ENCODE measurements at places on chromosomes 3 and 15.

DNA sequence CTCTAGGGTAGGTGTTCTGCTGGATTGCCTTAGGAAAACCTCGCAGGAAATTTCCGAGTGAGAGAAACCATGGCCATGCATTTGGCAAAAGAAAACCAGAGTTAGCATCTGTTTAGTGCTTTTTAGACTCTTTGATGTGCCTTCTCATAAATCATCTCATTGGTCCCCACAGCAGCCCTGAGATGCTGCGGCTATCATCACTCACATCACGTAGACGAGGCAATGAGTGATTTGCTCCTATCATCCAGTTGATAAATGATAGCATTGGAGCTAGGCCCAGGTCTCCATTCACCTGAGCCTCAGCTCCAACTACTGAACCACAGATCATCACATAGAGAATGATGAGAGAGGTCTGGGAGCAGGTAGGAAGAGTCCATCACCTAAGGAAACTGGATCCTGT lies 111.1 kb downstream of the PDCD6IP start:
- no peak for DNase-seq

- DNase-seq: no peak
Measured at GRCh38 chr15:29097168-29097567, 172.5 kb downstream of the NSMCE3 start.

GRCh38 chr15:69160141-69160993 lies at the start of gene GLCE:
Gene GLCE, plus strand, starts transcription at chr15:69160635. Its CDS starts 95,172 bp downstream, at chr15:69255807.
- DNase-seq: peak; percentile 95

- DNase-seq: no peak
Measured at GRCh38 chr15:36921484-36922091, 178.8 kb downstream of the MEIS2 start.

- no peak for DNase-seq
Measured at GRCh38 chr3:62201438-62202035, 171.8 kb downstream of the FEZF2 start.

DNA sequence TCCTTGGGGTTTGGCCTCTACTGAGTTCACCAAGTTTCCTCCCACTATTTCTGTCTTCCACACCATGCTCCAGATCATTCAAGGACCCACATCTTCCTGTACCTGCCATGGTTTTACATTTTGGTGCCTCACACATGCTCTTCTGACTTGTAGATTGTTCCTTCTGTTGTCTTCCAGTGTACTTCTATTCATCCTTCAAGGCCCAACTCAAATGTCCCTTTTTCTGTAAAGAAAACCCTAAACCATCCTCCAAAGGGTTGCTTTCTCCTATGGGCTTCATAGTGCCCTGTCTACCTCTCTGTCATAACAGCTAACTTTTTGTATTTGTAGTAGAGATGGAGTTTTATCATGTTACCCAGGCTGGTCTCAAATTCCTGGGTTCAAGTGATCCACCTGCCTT lies 20.1 kb upstream of the TSEN2 start:
- DNase-seq: no peak

GRCh38 chr3:194087995-194088855 lies 47.7 kb upstream of the HES1 start:
- no peak for DNase-seq

DNA sequence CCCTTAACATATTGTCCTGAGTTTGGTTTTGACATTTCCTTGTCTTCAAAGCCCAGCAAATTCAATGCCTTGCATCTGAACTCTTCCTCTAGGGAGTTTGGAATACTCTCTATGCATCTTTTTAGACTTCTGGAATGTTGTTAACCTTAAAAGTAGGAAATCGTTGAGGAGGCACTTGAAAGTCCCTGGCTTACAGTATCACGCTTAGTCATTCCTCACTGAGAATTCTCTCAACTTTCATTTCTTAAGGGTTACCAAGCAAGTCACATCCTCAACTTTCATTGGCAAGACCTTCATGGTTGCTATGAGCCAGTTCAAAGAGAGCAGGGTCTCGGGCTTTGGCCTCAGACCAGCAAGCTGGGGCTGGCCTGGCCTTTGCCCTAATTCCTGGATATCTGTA lies 89.9 kb downstream of the ASB7 start:
- DNase-seq: no peak

DNA sequence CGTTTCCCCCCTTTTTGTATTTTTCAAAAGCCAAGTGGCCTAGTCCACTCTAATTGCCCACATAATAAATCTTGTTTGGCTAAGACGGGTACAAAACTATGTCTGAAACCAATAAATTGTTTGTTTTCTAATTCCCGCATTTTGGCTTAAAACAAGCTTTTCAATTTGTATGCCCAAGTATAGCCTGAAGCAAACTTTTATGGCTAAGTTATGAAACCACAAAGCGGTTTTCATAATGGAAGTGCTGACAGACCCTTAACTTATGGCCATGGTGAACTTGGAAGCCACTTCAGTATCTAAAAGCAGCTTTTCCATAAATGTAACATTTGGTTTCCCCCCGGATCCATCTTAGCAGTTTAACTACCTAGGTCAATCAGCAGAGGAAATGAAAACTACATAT lies 29.9 kb upstream of the POLR2M start:
- no peak for DNase-seq

- peak; percentile 27 for DNase-seq
Measured at GRCh38 chr3:33438284-33438668, 1.9 kb downstream of the UBP1 start.

- no peak for DNase-seq
Measured at GRCh38 chr15:65869954-65870871, 922 bp downstream of the RAB11A start.

- DNase-seq: peak; percentile 69
Measured at GRCh38 chr3:129323651-129324294, 45.1 kb downstream of the HMCES start.

DNA sequence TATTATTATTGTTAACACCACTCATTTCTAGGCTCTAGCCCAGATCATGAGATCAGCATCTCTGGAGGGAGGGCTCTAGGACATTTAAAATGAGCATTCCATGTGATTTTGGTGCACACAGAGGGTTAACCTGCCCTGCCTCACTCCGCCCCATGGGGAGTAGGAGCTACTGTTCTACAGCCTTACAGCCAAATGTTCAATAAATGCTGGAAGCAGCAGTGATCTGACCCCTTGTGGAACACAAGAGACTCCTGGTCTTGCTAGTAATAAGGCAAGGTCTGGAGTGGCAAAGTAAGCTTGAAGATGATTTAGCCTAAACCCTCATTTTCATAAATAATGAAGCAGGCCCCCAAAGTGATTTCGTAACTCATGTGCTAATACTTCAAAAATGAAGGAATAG lies 166.4 kb upstream of the EOMES start:
- no peak for DNase-seq

DNA sequence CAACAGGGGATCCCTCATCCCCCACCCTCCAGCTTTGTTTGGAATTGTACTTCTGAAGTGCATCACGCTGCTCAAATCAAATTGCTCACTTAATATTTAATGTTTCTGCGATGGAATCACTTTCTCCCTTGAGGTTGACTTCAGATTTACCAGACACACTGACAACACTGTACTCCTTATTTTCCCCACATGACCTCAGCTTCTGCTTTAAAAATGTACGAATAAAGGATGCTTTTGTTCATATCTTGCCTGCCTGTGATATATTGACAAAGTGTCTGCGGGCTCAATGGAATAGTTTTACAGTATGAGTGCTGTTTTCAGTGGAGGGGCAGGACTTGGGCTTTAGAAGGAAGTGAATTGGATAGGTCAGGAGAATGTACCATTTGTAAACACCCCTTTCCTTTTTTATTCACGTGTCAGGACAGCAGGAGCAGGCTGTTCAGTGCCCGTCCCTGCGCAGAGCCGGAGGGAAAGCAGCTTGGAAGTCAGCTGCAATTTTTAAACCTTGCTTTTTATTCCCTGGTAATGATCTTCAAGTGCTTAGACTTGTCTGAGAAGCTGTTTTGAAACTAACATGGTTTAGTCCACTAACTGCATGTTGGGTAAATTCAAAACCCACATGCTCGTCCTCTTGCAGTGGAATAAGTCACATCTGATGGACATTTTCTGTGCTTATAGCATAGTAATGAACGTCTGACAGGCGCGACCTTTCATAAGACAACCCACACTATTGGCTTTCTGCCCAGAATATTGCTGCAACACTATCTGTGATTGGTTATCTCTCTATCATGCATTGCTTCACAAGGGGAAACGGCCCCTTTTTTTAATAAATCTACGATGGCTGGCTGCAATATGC lies 29.9 kb downstream of the MBNL1 start:
- peak; percentile 77 for DNase-seq

GRCh38 chr3:100090669-100091005 lies 23.7 kb downstream of the FILIP1L start:
- DNase-seq: no peak

DNA sequence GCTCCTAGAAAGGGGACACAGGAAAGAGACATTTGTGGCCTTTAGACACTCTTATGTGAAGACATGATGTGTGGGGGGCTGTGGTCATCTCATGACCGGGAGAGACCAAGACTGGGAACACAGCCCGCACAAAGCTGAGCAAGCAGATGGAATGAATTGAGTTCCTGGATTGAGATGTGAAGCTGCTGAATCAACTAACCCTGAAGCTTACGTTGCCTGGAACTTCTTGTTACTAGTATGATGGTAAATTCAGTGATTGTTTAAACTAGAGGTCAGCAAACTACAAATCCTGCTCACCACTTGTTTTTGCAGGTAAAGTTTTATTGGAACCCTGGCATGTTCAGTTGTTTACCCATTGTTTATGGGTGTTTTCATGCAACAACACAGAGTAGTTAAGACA lies 83.4 kb upstream of the BHLHE40 start:
- DNase-seq: no peak

GRCh38 chr3:57658536-57658935 lies 34.3 kb downstream of the DENND6A start:
- no peak for DNase-seq

GRCh38 chr3:8519156-8519555 lies 17.5 kb downstream of the LMCD1 start:
- no peak for DNase-seq

- no peak for DNase-seq
Measured at GRCh38 chr15:95948411-95948810, 382.1 kb upstream of the NR2F2 start.

GRCh38 chr15:33846142-33846541 lies 122.2 kb upstream of the CHRM5 start:
- DNase-seq: no peak

DNA sequence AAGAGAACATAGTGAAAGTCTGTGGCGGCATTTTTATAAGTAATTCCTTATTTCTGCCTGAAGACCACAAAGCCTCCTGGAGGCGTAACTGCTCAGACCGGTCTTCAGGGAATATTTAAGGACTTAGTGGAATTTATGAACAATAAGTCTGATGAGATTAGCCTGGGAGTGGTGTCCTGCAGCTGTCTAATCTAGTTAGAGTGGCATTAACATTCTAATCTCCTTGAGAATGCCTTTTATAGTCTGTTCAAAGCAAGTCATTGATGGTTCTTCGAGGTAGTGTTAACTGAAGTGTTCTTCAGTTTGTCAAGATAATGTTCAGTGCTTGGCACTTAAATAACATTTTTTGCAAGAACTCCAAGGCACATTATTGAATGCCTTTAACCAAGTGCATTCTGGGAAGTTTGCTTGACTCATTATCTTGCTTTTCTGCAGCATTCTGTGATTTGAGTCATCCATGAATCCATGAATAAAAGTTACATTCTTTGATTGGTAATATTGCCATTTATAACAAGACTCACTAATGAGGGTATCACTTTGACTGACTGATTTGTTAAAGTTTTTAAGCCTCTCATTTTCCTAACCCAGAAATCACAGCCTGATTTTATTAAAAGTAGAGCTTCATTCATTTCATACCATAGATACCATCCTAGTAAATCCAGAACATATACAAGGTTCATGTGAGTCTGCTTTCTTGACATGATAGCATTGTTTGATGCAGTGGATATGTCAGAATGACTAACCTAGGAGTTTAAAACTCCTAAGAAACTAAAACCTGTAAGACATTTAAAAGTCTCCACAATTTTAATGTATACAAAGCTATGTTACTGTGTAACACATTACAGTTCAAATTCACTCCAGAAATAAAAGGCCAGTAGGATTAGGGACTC lies 12.5 kb downstream of the RBM5 start:
- DNase-seq: no peak

All from B cell (primary cell).